ENCODE measurements at places on chromosomes 6 and 20.

GRCh38 chr6:109498936-109499335 lies 15.9 kb upstream of the ZBTB24 start:
- DNase-seq = no peak

DNA sequence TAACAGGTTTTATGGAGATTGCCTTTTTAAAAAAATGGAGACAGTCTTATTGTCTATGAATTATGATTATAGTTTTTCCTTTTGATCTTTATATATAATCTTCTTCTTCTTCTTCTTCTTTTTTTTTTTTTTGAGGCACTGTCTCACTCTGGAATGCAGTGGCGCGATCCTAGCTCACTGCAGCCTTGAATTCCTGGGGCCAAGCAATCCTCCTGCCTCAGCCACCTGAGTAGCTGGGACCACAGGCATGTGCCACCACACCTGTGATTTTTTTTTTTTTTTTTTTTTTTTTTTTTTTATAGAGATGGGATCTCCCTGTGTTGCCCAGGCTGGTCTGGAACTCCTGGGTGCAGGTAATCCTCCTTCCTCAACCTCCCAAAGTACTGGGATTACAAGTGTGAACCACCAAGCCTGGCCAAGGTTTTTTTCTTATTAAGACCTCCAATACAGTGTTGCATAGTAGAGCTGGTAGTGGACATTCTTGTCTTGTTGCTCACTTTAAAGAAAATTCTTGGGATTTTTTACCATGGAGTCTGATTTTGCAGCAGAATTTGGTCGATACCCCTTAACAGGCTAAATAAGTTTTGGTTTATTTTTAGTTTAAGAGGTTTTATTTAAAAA lies 46.5 kb downstream of the STK4 start:
- DNase-seq = no peak

- DNase-seq = no peak
These were observed 106.1 kb upstream of the ADGRF4 start for GRCh38 chr6:47592131-47592840.

DNA sequence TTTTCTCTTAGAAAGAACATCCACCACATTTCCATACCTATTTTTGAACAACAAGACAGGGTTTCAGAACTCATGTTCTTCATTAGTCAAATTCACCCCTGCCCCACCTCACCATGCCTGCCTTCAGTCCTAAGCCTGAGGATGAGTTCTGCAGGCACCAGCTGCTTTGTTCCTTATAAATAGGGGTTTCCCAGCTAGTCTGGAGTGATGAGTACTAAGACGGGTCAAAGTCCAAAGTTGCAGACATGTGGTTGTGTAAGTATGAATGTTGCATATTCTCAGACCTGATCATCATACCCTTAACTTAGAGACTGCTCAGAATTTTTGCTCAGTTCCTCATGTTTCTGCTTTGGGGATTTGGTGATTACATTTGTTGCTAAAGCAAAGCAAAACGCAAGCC lies 257.7 kb upstream of the CDYL start:
- no peak for DNase-seq

DNA sequence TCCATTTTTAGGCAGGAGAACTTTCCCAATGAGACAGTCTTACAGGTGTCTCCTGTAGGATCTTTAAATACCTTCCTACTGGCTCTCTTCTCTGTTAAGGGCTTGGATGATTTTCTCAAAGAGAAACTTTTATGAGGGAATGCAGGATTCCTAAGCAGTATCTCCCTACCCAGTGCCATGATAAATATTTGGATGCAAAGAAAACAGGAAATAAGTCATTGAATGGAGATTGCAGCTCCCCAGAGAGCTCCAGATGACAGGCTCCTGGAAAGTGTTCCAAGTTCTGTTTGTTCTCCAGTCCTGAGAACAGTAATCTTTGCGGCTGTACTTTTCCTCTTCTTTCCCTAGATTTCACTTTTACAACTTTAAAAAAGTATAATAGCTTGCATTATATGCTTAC lies 2.4 kb upstream of the SCGN start:
- DNase-seq = peak; percentile 25

GRCh38 chr6:30712441-30712945 lies 4.6 kb downstream of the MDC1 start:
- DNase-seq = no peak

DNA sequence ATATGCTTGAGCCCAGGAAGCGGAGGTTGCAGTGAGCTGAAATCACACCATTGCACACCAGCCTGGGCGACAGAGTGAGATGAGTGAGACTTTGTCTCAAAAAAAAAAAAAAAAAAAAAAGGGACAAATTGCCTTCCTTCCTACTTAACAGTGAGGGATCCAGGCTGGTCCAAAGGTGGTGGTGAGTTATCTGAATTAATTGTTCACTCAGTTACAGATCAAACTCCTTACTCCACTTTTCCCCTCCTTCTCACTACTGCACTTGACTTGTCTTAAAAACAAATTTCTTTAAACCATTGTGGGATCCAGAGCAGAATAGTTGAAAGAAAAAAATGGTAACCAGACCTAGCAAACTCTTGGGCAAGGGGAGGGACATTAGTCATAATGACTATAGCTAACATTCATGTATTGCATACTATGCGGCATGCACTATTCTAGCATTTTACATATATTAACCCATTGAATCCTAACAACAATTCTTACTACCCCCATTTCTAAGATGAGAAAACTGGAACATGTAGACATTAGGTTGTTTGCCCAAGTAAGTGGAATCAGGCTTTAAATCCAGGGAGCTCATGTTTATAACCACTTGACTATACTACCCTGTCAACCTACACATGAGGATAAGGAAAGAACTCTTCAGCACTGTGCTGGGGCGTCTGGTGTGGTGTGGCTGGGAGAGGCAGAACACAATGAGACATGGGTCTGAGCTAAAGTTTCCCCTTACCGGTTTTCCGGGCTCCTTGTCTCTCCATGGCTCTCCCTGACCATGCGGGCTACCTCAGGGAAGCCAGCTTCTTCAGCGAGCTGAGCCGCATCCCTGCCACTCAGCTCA lies 1.5 kb downstream of the GPANK1 start:
- DNase-seq = no peak

GRCh38 chr20:60052322-60052721 lies 94.1 kb downstream of the CDH26 start:
- no peak for DNase-seq

GRCh38 chr6:168343239-168344150 lies 23.9 kb upstream of the DACT2 start:
- DNase-seq = no peak

DNA sequence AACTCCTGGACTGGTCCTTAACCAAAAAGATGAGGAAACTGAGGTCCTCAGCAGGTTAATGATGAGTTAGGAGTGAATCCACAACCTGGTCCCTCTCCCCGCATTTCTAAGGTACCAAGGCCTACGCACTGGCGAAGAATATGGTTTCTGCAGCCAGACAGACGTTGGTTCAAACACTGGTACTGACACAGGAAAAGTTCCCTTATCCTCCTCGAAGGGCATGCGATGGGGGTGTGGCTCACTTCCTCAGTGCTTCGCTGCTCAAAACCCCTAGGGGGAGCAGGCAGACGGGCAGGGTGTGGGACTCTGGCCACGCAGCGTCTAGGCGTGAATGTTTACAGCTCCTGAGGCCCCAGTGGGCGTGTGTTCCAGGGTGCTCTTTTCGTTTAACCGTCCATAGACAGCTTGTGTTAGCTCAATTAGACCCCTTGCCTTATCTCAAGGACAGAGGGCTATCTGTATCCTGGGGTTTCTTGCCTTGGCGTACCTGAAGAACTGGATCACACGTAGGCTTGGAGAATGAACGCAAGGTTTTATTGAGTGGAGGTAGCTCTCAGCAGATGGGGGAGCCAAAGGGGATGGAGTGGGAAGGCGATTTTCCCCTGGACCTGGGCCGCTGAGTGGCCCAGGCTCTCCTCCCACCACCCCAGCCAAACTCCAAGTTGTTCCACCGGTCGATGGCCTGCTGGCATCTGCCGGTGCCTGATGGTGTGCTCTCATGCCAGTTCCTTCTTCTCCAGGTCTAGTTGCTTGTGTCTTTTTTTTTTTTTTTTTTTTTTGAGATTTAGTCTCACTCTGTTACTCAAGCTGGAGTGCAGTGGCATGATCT lies 31.8 kb upstream of the PTPN1 start:
- DNase-seq = peak; percentile 38

DNA sequence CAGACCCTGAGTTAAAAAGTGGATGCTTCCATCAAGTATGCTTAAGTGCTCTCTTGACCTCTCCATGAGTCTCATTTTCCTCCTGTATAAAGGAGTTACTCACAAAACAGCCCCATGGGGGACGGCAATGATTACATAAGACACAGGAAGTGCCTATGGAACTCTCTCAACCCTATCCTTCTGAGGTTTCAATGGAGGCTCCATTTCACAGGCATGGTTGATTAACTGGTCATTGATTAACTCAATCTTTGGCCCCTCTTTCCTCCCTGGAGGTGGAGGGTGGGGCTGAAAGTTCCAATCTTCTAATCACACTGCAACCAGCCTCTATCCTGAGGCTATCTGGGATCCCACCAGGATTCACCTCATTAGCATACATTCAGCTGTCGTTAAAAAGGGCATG lies 29.3 kb downstream of the CST8 start:
- no peak for DNase-seq

DNA sequence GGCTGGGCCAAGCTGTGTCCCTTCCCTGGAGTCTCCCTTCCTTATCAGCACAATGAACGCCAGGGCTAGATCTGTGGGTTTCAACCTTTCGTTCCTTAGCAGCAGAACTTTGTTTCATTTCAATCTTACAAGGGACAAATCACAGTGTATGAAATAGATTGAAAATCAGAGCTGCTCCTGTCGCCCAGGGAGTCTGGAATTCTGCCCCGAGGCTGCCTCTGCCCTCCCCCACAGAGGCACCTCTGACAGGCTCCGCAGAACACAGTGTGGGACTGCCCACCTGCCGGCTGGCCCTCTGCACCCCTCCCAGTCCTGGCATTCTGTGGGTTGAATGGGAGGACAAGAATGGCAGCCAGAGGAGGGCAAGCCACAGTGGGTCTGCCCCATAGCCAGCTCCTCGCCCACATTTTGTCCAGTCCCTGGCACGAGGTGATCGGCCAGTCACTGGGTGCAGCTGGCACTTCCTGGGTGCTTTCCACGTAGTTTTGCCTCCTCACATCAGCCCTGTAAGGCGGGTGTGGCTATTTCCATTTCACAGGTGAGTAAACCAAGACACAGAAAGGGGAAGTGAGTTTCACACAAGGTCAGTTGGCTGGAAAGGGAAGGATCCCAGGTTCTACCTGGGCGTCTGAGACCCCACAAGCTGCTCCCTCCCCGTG lies 26.1 kb downstream of the MANBAL start:
- DNase-seq = no peak

DNA sequence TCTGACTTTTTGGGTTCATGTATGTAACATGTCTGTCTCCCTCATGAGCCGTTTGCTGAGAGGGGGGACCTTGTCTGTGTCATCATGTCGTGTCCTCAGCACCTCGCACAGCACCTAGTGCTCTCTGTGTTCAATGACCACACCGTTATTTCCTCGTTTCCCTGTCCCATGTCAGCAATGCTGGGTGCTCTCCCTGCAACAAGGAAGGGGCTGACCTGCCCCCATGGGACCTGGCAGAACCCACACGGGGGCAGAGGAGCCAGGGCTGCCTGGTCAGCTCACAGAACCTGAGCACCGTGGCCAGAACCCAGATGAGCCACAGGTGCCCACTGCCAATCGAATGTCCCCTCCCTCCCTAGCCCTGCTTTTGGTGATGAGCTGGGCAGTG lies 7.3 kb downstream of the ADA start:
- DNase-seq = no peak

- DNase-seq = no peak
These were observed 122.4 kb downstream of the RIN2 start for GRCh38 chr20:19880256-19881079.
